HFFc6 (cell line): ENCODE measurements at places on chromosomes 2 and 18. TPM values are rescaled to one million over a fixed set of nuclear protein-coding genes. Genes with fewer than 3 reads are reported as not detected.

- DNase-seq: peak; percentile 52
These were observed 83.1 kb downstream of the FAM161A start for GRCh38 chr2:61770746-61771145.

- peak; percentile 96 for DNase-seq
These were observed 20.2 kb upstream of the TUBB6 start for GRCh38 chr18:12287684-12288402.

DNA sequence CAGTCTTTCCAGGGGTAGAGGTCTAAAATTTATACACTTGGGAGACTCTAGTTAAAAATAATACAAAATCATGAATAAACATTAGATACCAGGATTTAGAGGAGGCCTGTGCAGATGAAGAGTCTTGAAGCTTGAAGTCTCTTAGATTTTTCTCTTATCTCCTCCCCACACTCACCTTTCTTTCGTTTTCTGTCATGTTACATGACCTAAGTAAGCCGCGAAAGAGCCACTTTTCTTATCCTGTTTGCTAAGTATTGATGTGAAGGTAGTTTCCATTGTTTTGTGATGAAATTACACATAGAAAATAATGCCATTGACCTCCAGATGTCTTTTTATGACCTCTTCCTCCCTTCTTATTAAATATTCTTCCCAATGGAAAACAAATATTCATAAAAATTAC lies 367.8 kb downstream of the LRRTM1 start:
- DNase-seq: no peak

POTEF gene
- not detected in 3 replicates for total RNA-seq

DNA sequence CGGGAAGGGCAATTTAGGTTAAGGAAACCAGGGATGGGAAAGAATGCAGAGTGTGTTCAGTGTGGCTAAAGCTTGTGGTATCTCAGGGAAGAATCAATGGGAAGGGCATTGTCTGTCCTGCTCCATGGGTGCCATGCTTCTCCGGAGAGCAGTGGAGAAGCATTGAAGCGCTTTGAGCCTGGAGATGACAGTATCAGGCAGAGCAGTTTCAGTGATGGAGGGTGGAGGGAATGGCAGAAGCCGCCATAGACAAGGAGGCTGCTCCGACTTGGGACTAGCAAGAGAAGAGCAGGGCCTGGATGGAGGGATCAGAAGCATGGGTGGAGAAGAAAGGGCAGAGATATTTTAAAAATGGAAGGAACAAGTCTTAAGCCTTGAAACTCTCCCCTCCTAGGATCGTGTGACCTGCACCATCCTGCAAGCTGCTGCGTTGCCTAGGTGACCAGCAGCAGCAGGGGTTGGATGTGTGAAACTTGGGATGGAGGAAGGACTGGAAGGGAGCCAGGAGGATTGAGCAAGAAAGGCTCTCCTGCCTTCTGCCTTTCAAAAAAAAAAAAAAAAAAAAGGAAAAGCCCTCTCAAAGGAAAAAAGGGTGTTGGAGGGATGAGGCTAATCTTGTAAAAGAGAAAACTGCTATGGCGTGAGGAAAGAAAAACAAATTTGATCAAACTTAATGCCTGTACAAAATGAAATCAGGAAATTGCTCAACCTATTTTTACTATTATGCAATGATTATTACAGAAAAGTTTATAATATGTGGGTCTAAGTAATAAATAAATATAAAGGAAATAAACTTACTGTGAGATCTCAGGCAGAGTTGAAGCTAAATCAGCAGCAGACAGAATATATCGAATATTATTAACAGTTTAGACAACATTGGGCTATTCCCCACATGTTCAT lies 493.8 kb upstream of the NRP2 start:
- no peak for DNase-seq
